ENCODE measurements at places on chromosomes 6 and 20.

DNA sequence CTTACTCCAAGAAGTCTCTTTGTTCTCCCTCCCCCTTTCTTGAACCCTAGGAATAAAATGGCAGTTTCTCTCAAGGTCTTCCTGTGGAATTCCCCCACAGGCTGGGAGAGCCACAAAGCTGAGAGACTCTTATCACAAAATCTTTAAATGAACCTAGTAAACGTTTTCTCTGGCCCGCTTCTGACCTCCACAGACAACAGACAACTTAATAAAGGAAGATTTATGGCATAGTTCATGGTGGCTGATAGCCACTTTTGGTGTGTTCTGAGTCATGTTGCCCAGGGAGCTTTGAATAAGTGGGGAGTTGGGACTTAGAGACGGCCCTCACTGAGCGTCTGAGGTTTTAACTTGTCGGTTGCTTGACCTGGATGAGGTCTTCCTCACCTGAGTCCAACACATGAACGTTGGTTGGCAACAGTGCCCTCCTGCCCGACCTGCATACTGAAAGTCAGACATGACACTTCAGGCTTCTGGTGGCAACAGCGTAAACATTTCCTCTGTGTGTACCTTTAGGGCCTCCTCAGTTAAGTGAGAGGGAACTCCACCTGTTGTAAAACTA is 124.1 kb downstream of the FOXO3 start:
- peak; percentile 83 for DNase-seq

- DNase-seq: no peak
Measured at GRCh38 chr6:156507106-156507505, 270.1 kb upstream of the ARID1B start.

- no peak for DNase-seq
Measured at GRCh38 chr6:113779656-113780055, 77.5 kb upstream of the MARCKS start.

GRCh38 chr20:2799271-2799670 is 1.2 kb downstream of the CPXM1 start:
- DNase-seq: no peak

- DNase-seq: no peak
Measured at GRCh38 chr6:12976366-12976765, 259.8 kb downstream of the PHACTR1 start.

- DNase-seq: no peak
Measured at GRCh38 chr6:3119040-3119723, 671 bp downstream of the BPHL start.

DNA sequence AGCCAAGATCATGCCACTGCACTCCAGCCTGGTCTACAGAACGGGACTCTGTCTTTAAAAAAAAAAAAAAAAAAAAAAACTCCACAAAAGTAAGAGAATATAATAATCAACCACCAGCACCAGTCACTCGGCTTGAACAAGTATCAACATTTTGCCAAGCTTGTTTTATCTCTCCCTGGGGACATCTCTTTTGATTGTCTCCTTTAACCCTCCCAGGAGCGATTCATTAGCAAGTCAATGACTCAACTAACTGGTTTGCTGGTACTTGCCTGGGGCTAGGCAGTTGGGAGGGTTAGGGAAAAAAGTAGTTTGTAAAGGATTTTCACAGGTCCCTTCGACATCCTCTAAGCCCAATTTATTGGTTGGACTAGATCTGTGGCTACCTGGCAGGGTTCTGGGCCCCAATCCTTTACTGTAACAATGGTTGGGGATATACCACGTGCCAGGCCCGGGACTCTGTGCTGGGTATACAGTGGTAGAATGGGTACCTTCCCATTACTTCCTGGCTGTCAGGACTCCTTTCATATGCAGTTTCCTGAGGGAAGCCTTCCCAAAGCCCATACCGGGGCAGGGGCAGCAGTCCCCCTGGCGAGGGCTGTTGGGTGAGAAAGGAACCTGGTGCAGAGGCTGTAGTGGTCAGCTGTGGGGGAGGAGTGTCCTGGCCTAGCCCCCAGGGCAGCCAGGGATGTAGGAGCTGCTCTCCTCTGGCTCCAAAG is 12.2 kb downstream of the TGIF2 start:
- peak; percentile 58 for DNase-seq

DNA sequence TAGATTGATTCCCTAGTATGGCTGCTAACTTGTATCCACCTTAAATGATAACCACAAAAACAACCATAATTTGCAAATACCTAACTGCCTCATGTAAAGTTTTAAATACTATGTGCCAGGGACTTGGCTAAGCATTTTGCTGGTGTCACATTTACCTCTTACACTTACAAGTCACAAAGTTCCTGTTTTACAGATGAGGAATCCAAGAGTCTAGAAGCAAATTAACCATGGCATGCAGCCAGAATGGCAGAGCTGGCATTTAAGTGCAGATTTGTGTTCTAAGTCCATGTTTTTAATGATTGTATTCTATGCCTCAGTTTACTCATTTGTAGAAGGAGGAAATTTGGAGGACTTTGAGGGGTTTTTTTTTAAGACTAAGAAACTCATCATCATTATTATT is 696.7 kb downstream of the PTPRT start:
- no peak for DNase-seq

DNA sequence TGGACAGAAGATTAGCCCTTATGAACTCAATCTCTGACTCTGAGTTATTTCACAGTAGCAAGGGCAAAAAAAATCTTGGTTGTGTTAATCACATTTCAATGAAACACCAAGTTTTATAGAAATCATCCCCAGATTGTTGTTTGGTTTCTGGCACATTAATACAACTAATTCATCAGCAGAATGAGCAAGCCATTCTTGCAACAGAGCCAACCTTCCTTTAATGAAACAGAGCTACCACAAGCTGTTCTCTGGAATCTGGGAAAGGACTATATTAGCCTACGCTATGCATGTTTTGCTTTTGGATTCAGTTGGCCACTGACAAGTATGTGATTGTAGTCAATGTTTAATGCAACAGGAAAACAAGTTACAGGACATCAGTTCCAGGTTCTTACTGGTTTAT is 13.8 kb upstream of the POPDC3 start:
- DNase-seq: no peak

GRCh38 chr20:33539129-33539528 is 49.2 kb downstream of the CBFA2T2 start:
- DNase-seq: peak; percentile 79

DNA sequence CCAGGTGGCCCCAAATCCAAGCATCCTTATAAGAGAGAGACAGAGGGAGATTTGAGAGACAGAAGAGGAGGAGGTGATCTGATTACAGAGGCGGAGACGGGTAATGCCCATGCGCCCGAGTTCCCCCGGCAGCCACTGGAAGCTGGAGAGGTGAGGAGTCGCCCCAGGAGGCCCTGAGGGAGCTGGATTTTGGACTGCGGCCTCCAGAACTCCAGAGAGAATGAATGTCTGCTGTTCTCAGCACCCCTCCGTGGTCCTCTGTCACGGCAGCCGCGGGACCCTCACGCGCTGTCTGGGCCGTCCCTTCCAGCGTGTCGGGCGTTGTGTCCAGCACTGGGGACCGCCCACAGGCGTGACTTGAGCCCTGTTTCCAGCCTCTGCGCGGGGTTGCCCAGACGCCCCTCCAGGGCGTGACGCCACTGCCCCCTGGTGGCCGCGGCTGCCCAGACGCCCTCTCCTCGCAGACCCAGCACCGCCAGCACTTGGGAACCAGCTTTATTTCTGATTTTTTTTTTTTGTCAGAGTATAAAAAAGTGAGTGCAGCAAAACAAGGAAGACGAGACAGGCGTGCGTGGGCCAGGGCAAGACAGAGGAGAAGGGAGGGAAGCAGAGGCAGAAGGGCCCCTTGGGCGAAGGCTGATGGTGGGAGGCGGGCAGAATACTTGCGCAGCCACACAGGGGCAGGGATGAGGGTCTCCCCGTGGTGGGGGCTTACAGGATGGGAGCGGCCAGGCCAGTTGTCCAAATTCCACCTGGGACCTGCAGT is 4.1 kb upstream of the ZNF512B start:
- DNase-seq: peak; percentile 86

DNA sequence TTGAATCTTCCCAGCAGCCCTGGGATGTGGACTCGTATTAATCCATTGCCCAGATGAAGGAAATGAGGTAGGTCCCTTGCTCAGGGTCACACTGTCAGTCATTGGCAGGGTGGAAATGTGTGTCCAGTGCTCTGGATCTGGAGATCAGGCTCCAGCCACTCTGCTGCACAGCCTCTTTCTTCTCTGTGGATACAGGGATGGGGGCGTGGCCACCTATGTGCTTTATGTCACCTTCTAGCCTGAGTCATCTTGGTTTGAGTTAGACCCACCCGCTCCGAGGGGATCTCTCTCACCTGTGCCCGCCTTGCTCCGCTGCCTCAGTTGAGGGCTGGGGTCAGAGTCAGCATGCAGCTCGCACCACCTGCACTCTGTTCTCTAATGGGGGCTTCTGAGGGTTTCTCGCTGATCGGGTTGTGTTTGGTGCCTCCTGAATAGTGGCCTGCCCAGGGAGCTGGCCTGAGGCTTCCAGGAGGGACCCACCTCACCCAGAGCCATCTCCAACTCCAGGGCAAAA is 80.0 kb downstream of the TCP11 start:
- no peak for DNase-seq

GRCh38 chr6:154814063-154814462 is 80.8 kb downstream of the SCAF8 start:
- no peak for DNase-seq

DNA sequence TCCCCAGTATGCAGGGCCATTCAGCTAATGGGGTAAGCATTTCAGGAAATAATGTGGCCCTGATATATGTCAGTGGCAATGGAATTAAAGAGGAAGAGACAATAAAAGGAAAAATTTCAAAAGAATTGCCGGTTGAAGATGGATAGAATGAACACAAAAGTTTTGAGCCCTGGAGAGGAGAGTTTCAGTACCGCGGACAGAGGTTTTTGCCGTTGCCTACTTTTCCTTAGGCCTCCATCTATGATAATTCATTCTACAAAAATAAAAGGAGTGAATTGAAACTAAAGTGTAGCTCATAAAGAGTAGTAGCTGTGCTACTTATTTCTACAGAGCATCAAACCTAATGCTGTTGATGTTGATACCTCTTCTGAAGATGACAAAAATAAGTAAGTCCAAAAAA is 140.7 kb downstream of the RNASET2 start:
- no peak for DNase-seq

DNA sequence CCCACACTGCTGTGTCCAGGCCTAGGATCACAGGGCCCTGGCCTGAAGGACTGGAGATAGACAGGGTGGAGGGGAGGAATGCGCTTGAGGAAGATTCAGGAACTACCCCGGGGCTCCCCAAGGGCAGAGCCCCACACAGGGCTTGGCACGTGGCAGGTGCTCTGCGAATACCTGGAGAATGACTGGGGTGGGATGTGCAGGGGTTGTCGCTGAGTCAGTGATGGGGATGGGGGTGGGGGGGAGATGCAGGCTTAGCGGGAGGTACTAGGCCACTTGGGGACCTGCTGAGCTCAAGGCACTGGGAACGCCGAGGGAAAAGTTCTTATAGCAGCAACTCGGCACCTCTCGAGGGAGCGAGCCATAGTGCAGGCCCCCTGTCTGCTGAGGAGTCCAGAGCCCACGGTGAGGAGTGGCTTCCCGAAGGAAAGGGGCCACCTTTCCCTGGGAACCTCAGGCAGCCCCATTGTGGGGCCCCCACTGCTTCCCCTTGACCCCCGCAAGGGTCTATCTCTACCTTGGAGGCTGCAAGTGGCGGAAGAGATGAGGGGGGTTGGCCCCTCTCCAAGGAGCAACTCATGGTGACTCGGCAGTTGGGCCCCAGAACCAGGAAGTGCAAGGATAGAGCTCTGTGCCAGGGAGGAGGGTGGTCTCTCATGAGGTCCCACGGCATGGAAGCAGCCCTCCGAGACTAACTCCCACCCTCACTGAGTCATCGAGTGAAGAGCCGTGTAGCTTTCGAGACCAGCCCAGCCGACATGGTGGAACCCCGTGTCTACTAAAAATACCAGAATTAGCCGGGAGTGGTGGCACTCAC is 33.1 kb downstream of the SRC start:
- DNase-seq: peak; percentile 92

GRCh38 chr20:723756-724155 is 44.5 kb downstream of the SLC52A3 start:
- DNase-seq: no peak

DNA sequence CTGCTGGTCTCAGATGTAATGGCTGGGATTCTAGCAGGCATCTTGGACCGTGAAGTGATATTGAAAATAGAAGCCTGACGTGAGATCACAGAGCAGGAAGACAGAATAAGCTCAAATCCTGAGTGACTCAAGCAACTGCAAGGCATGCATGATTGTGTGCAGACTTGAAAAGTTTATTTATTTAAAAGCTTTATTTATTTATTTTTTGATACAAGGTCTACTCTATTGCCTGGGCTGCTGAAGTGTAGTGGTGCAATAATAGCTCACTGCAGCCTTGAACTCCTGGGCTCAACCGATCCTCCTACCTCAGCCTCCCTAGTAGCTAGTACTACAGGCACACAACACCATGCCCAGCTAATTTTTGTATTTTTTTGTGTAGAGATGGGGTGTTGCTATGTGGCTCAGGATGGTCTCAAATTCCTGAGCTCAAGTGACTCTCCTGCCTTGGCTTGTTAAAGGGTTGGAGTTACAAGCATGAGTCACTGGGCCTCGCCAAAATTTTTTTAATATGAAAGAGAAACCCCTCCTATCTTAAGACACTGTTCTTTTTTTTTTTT is 40.1 kb upstream of the RNF144B start:
- DNase-seq: peak; percentile 72

DNA sequence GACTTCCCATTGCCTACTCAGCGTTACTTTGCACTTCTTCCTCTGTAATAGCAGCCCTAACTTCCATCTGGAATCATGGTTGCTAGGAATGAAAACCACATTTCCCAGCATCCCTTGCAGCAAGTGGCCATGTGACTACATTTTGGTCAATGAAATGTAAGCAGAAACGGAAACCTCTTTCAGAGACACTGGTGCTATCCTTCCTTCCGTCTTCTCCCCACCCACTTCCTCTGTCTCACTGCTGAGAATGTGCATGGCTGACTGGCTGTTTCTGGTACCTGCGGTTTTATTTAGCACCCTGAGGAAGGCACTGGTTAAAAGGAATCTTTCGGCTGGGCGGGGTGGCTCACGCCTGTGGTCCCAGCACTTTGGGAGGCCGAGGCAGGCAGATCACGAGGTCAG is 107.4 kb downstream of the SCML4 start:
- peak; percentile 4 for DNase-seq

DNA sequence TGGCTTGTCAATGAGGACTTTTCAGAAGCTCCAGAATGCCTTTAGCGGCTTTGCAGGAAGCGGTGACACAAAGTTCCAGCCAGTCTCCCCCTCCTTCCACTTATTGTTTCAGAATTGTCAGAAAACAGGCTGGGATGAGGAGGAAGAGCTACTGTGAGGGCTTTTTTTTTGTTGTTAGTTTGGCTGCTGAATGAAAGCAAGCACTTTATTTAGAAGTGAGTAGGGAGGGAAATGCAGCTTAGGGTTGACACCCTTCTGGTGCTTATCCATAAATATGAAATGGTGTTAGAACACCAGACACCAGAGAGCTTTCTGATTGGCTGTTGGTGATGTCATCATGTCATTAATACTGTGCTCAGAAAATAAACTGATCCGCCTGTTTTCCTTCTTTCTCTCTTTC is 251.5 kb downstream of the SOX4 start:
- no peak for DNase-seq

GRCh38 chr6:127392301-127392700 is 48.9 kb upstream of the ECHDC1 start:
- DNase-seq: no peak

Data from Caki2 (cell line).